ENCODE measurements at places on chromosomes 3 and 15.

DNA sequence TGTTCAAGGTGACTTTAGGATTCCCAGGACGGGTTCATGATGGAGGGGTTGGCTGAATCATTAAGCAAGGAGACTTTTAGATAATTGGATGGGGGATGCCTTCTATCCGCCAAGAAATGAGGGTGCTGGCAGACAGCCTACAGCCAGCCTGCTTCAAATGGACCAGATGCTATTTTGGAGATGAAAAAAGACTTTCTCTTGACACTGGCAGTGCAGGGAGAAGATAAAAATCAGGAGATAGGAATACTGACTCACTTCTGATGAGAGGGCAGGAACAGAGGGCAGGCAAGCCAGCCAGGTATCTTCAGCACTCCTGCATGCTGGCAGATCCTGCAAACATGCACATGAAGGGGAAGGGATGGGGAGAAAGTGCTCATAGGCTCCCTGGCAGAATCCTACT, 7.7 kb upstream of the SYN2 start:
- DNase-seq, result no peak

DNA sequence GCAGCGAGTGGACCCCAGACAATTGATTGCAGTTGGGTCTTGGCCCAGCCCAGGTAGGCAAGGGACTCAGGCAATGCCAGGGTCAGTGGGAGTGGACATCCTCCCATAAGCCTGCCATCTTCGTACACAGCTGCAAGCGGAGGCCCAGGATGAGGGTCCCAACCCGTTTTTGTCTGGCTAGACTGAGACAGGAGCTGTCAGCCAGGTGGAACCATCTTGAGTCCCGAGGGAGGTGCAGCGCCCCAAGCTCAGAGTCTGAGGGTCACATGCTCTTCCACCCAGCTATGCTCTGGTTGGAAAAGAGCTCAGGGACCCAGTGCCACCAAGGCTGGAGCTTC, 22.6 kb upstream of the IP6K2 start:
- DNase-seq, result no peak

- no peak for DNase-seq
Measured at GRCh38 chr15:39748276-39748675, 34.4 kb downstream of the FSIP1 start.

DNA sequence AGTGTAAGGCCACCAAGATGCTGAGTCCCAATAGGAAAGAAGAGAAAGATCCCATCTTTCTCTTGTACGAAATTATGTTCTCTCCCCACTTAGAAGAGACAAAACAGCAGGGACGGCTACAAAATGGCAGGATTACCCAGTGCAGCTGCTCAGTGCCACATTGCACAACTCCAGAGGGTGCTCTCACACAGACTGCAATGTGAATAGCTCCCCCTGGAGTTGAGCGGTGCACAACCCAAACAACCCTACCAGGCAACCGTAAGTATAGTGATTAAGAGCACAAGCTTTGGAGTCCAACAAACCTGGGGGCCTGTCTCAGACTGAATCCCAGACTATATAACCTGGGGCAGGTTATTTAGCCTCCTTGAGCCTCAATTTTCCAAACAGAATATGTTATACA, 3.1 kb upstream of the BHLHE40 start:
- DNase-seq, result no peak

- no peak for DNase-seq
Measured at GRCh38 chr3:2375376-2375775, 276.7 kb downstream of the CNTN4 start.

- no peak for DNase-seq
Measured at GRCh38 chr15:66906668-66907614, 158.5 kb upstream of the SMAD3 start.

GRCh38 chr3:196207833-196208607, 3.2 kb downstream of the ZDHHC19 start:
- peak; percentile 37 for DNase-seq

DNA sequence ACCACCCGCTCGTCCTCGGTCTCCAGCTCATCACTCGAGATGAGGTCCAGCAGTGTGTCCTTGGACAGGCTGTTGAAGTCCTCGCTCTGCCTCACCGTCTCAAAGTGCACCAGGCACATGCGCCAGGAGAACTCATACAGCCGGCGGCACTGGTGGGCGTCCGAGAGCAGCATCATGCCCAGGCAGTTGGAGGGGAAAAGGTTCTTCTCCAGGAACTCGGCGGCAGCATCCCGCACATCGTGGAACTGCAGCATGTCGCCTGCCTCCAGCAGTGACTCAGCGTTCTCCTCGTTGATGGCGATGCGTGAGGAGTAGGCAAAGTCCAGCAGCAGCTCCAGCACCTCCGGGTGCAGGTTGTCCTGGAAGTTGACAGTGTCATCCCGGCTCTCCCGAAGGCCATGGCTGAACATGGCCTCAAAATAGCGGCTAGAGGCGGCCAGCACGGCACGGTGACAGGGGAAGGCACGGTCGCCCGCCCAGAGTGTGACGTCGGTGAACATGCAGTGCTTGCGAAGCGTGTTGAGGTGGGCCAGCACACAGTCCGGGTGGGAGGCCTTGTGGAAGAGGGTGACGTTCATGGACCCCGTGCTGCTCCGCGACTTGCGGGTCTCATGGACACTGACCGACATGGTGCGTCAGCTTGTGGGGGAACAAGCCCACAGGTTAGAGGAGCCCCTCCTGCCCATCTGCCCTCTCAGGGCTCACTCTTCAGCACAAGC, 25.4 kb downstream of the KLHL25 start:
- no peak for DNase-seq

- no peak for DNase-seq
Measured at GRCh38 chr3:48236531-48236930, 4.4 kb upstream of the ZNF589 start.

DNA sequence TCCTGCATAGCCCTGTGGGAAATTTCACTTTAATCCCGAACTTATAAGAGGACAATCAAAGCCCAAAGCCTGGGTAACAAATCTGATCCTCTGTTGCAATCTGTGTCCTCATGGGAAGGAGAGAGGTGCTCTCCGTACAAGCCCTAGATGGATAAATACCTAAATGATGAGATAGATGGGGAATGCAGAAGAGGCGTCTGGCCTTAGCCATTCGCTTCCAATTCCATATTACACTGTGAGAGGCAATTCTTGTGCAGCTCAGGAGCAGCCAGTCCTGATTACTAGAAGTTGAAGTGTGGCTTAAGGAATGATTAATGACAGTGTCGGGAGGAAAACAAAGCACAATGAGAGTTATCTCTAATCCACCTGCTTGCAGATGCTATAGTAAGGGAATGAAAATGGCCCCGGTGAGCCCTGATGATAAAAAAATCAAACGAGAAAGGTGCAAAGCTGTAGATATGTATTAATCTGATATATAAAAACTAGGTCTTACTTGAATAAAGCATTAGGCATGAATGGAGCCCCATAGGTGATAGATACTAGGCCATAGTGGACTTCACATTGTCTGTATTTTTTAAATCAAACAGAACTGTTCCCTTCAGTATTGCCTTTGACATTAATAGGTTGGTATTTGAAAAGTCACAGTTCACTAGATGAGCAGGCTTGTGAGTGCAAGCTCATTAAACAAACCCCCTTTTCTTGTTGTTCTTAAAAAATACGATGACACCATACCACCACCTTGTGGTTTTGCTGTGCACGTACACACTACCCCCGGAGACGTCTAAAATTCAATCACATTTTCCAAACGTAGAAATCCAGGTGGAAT, 54.2 kb upstream of the TMCO5A start:
- DNase-seq, result no peak

DNA sequence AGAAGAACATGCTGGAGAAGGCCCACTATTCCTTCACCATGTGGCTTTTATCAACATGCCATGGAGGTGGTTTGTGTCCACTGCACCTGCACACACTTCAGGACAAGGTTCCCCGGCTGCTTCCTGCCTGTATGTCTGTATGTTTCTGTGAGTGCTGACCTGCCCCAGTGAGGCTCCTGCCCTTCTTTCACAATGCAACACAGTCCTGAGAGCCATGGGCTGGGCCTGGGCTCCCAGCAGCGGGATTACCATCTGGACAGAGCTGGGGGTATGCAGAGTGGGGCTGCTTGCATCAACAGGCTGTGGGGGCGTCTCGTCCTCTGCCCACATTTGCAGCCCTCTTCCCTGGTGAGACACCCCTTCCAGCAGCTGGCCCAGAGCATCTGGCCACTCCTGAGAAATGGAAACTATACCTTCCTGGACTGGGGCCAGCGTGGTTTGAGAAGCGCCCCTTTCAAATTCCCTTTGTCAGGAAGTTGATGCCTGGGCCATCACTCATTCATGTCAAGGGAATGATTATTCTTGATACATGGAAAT, 29.3 kb upstream of the C15orf39 start:
- DNase-seq, result no peak

DNA sequence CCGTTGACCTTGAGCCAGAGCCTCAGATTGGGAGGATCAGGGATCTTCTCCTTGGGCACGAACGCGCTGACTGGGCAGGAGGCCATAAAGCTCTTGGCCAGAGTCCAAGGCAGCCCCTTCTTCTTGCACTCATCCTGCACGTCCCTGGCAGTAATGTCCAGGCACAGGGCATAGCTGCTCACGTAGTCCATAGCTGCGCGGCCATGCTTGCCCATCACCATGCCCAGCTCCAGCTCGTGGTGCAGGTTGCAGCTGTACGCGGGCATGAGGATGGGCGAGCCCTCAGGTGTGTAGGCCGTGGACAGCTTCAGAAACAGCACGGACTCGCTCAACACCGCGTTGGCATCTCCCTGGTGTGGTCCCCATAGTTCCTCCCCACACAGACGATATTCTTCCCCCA, 17.9 kb upstream of the RPLP1 start:
- no peak for DNase-seq

- no peak for DNase-seq
Measured at GRCh38 chr15:74958320-74958907, 1.8 kb upstream of the RPP25 start.

GRCh38 chr15:57406062-57406772, 29.9 kb downstream of the CGNL1 start:
- no peak for DNase-seq

- no peak for DNase-seq
Measured at GRCh38 chr3:171293142-171293782, 166.9 kb downstream of the TNIK start.

GRCh38 chr15:58419803-58420524, 11.8 kb upstream of the LIPC start:
- DNase-seq, result no peak

GRCh38 chr15:71295603-71296314, 180.5 kb downstream of the THSD4 start:
- no peak for DNase-seq

DNA sequence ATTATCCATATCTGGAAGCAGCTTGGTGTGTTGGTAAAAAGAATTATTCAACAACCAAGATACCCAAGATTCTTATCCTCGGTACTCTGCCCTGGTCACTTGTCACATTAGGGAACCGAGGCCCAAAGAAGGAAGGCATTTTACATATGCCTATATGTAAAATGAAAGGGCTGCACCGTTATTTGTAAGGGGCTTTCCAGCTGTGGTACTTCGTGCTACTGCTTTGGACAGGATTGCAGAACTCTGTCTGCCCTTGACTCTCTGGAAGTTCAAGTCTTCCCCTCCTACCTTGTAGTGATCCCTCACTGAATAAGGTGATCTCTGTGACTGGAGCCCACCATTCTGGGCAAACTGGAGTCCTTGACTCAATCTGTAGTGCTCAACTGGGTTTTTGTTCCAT, 198.9 kb upstream of the TOPAZ1 start:
- DNase-seq, result no peak

DNA sequence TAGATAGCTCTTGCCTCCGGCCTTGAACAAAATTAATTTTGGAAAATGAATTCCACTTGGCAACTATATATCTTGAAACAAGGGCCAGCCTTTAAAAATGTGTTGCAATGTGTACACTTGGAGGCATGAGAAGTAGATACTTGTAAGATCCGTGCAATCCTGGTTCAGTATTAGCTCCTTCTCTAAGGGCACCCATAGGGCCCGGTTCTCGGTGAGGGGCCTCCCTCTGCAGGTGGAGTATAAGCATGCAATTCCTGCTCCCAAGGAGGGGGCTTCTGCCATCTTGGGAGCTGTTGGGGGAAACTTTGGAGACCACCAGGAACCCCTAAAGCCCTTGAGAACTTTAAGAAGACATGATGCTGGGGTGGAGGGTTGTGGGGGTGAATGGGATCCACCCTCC, 388.7 kb upstream of the RGMA start:
- DNase-seq, result no peak

DNA sequence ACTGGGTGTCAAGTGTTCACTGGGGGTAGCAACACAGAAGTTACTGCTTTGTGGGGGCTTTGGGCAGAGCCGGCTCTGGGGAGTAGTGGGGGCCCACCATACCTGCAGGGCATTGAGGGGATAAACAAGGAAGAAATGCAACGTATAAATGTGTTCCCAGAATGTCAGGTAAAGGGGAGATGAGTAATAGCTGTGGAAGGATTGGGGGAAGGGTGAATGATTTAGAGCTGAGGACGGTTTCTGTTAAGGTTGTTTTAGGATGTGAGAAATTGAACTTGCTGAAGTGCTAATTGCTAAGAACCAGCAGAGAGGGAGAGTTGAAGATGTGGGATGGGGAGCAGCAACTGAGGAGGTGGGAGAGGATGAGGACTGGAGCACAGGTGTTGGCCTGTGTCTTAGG, 10.7 kb downstream of the SCG5 start:
- DNase-seq, result no peak

- DNase-seq, result no peak
Measured at GRCh38 chr3:195918176-195918575, 9.8 kb upstream of the TNK2 start.

Measured in stimulated activated CD8-positive, alpha-beta memory T cell treated with anti-CD3 and anti-CD28 coated beads, Interleukin-15, amount 100 ng/mL, for 1 hour (primary cell).